Fibroblast of lung (primary cell): ENCODE measurements at places on chromosomes 2 and 18. TPM values are rescaled to one million over a fixed set of nuclear protein-coding genes. Genes with fewer than 3 reads are reported as not detected.

- peak; percentile 45 for DNase-seq
These were observed 16.2 kb upstream of the ARL4C start for GRCh38 chr2:234512884-234513669.

DNA sequence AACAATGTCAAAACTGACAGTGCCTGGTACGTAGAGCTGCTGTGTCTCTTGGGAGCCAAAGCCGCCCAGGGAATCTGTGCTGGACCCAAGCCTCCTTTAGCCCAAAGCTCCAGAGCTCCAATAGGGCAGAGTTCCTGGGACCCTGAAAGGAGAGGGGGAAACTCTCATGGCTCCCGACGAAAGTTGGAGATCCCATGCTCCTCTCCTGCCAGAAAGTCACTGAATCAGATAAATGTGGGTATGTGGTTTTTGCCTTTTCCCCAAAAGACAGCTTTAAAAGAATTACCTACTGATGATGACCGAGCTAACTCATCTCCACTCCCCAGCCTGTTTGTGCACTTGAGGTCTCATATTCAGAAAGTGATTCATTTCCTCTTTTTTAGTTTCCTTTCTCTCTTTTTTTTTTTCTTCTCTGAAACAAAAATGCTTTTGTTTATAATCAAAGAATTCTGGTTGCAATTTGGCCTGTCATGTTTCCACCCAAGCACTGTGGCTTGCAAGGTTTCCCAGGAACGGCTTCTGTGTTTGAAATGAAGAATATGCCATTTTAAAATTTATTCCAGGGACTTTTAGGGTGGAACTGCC, 14.1 kb upstream of the PMAIP1 start:
- DNase-seq: peak; percentile 94

The FLACC1 gene
- polyA plus RNA-seq: 0.27 and 0.56 TPM in 2 replicates

The IL36G gene
- not detected in 2 replicates for polyA plus RNA-seq

DNA sequence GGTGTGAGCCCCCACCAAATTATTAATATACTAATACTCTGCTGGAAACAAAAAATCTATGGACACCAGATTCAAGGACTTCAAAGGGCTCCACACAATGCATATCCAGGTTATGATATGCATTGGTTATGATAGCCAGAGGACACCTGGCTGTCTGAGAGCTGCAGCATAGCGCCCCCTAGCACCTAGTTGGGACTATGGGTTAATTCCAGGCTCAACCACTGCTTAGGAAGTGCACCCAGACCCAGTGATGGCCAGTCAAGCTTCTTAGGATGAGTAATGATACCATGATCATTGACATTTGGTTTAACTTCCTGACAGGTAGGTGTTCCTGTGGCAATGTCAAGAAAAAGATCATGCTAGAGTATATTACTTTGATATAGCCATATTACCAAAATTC, 3.8 kb upstream of the FRZB start:
- DNase-seq: no peak

DNA sequence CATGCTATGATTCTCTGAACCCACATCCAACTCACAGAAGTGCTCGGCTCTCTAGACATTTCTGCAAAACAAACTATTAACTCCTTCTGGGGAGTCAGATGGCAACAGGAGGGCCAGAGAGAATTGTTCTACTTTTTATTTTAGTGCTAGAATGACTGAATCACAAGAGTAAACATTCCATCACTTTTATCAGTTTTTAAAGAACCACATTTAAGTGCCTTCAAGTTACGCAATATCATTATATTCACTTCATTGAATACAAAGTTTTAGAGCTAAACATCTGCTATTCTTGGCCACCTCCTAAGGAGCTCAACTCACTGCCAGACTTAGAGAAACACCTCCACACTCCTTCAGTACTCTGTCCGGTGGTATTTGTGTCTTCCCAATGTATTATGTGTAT, 22.4 kb downstream of the B4GALT6 start:
- DNase-seq: peak; percentile 92

The RGPD3 gene
- 0.07 and 0.12 TPM in 2 replicates for polyA plus RNA-seq

GRCh38 chr2:85189606-85190270, 56.5 kb downstream of the TCF7L1 start:
- no peak for DNase-seq

- peak; percentile 60 for DNase-seq
These were observed 127.3 kb downstream of the RNF144A start for GRCh38 chr2:7044253-7045250.
